Osteocyte (in vitro differentiated cells): ENCODE measurements at places on chromosomes 1 and 21. TPM values are rescaled to one million over a fixed set of nuclear protein-coding genes. Genes with fewer than 3 reads are reported as not detected.
A peak's percentile ranks its signal among the peaks of the same experiment; 100 is the strongest.

Gene HSD3B2
- not detected in 2 replicates for total RNA-seq

GRCh38 chr1:93771843-93772242, 90.2 kb upstream of the BCAR3 start:
- H3K4me3 ChIP-seq = no peak overlapping the region
- H3K27me3 ChIP-seq = no peaks in the 10 kb centered on the region
- H3K4me1 ChIP-seq = peaks cover 36% of the 10 kb centered on the region
- H3K36me3 ChIP-seq = no peaks in the 10 kb centered on the region
- no peak for DNase-seq
- H3K27ac ChIP-seq = no peak overlapping the region

GRCh38 chr1:211345719-211346118, 19.1 kb downstream of the TRAF5 start:
- peaks cover 29% of the 10 kb centered on the region for H3K4me1 ChIP-seq
- peak overlapping the region; percentile 59 for H3K27ac ChIP-seq
- H3K36me3 ChIP-seq = peaks cover 2% of the 10 kb centered on the region
- H3K4me3 ChIP-seq = no peak overlapping the region

GRCh38 chr1:33348676-33349080, 27.8 kb upstream of the A3GALT2 start:
- H3K36me3 ChIP-seq = peaks cover 31% of the 10 kb centered on the region
- H3K27ac ChIP-seq = peak overlapping the region; percentile 90
- H3K4me1 ChIP-seq = peaks cover 55% of the 10 kb centered on the region

- no peak overlapping the region for H3K4me3 ChIP-seq
- peaks cover 43% of the 10 kb centered on the region for H3K27me3 ChIP-seq
- no peak overlapping the region for H3K27ac ChIP-seq
- DNase-seq = no peak
These were observed 29.5 kb downstream of the PLPPR5 start for GRCh38 chr1:98975113-98975512.

DNA sequence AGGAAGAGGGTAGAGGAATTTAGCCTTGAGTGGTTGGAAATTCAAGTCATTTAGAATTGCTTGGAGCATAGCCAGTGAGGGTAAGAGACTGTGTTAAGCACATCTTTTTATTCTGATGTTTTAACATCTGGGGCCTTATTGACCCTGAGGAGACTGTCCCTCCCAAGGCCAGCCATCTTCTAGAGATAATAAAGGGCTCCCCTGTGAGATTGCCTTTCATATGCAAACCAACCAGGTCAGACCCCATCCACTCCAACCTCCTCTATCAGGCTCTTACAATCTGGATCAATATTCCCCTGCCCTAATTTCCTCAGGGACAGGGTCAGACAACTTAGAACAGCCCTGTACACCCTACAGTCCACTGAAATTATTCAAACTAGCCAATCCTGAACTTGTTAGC, 93.8 kb downstream of the ATP1B1 start:
- no peaks in the 10 kb centered on the region for H3K27me3 ChIP-seq
- DNase-seq = no peak
- no peak overlapping the region for H3K27ac ChIP-seq

DNA sequence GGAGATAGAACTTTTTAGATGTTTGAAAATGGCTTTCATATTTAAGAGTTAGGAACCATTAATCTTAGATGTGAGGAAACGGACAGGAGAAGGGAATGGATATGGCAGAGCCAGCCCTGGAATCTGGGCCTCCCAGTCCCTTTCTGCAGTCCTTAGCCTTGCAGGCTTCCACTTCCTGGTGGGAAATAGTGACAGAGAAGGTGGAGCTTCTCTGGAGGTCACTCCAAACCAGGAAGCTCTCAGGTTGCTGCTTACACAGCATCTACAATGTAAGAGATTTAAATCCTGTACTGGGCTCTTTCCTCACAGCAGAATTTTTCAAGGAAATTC, 2.5 kb downstream of the S100A11 start:
- no peak for DNase-seq
- peak overlapping the region; percentile 86 for H3K4me3 ChIP-seq
- peaks cover 34% of the 10 kb centered on the region for H3K4me1 ChIP-seq
- H3K27ac ChIP-seq = peak overlapping the region; percentile 99

- H3K4me1 ChIP-seq = peaks cover 5% of the 10 kb centered on the region
- no peaks in the 10 kb centered on the region for H3K27me3 ChIP-seq
- H3K36me3 ChIP-seq = no peaks in the 10 kb centered on the region
- no peak for DNase-seq
- H3K4me3 ChIP-seq = no peak overlapping the region
These were observed 161.3 kb upstream of the NR5A2 start for GRCh38 chr1:199866210-199866617.

- H3K27me3 ChIP-seq = no peaks in the 10 kb centered on the region
- H3K4me1 ChIP-seq = no peaks in the 10 kb centered on the region
- no peak for DNase-seq
- H3K36me3 ChIP-seq = no peaks in the 10 kb centered on the region
- H3K27ac ChIP-seq = no peak overlapping the region
These were observed 302.4 kb downstream of the PTGER3 start for GRCh38 chr1:70745199-70745598.

GRCh38 chr1:58045094-58045705, 501.3 kb downstream of the OMA1 start:
- no peaks in the 10 kb centered on the region for H3K36me3 ChIP-seq
- no peak overlapping the region for H3K27ac ChIP-seq
- H3K4me3 ChIP-seq = no peak overlapping the region
- H3K27me3 ChIP-seq = no peaks in the 10 kb centered on the region
